ENCODE measurements at places on chromosomes 16 and 17.

GRCh38 chr16:87784812-87785211 is 19.0 kb upstream of the KLHDC4 start:
- no peak for DNase-seq

DNA sequence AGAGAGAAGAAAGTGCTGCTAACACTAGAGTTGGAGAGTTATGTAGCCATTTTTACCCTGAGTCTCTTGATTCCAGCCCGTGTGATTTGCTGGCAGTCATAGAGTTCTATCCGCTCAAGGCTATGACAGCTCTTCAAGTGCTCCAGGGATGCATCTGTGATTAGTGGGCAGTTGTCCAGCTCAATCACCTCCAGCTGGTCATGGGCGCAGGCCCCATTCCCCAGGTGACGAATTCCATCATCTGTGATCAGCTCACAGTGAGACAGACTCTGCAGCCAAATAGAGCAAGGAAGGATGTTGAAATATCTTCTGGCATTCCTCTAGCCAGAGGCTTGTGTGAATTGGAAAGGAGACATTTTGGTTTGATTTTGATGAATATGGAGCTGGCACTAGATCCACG is 38.4 kb upstream of the STAC2 start:
- DNase-seq = peak; percentile 74

GRCh38 chr17:76524598-76525512 is 12.7 kb downstream of the CYGB start:
- DNase-seq = peak; percentile 86

GRCh38 chr16:70588565-70588964 is 57.8 kb upstream of the IL34 start:
- DNase-seq = no peak

GRCh38 chr16:50252082-50252611 is 14.2 kb upstream of the ADCY7 start:
- no peak for DNase-seq

- DNase-seq = no peak
Observed at GRCh38 chr16:55991843-55992242, 116.7 kb upstream of the CES5A start.

DNA sequence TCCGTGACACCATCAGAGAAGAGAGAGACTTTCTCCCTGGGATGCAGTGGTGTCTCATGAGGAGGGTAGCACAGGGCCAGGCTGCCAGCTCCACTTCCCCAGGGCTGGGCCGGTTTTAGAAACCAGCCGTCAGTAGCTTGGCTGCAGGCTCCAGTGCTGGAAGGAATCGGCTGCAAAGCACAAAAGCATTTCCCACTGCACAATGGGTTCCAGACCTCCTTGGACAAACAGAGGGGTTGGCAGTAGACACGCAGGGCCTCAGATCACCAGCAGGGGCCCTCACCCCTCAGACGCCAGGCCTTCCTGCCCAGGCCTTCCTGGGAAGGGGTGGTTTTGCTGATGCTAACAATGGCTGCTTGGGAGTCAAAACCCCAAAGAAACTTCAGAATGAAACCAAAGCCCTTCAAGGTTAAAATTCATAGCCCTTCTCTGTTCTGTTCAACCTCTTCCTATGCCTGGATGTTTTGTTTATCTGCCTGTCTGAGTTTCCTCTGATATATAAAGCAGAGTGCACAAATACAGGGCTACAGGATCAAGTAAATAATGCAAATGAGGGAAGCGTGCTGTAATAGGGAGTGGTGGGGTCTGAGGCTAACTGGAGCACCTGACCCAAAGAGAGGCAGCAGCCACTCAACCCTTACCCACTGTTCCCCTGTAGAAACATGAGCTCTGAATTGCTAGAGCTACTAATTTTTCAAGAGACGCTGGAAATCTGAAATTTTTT is 26.2 kb downstream of the TEKT5 start:
- DNase-seq = peak; percentile 35

GRCh38 chr17:17076066-17076465 is 33.8 kb downstream of the MPRIP start:
- DNase-seq = no peak

- no peak for DNase-seq
Observed at GRCh38 chr17:77604301-77604972, 354.1 kb upstream of the TNRC6C start.

GRCh38 chr17:17757391-17757791 is 76.1 kb downstream of the RAI1 start:
- no peak for DNase-seq

DNA sequence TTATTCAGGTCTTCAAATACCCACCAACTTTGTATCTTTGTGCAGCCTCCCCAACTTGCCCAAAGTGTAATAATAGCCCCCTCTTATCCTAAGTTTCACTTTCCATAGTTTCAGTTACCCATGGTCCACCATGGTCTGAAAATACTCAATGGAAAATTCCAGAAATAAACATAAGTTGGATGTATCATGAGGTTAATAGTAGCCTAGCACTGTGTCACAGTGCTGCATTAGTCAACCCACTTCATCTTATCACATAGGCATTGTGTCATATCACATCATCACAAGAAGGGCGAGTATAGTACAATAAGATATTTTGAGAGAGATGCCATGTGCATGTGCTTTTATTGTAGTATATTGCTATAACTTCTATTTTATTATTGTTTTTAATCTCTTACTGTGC is 21.9 kb downstream of the OMG start:
- no peak for DNase-seq

- peak; percentile 77 for DNase-seq
Observed at GRCh38 chr16:56332464-56333079, 92.8 kb downstream of the AMFR start.

DNA sequence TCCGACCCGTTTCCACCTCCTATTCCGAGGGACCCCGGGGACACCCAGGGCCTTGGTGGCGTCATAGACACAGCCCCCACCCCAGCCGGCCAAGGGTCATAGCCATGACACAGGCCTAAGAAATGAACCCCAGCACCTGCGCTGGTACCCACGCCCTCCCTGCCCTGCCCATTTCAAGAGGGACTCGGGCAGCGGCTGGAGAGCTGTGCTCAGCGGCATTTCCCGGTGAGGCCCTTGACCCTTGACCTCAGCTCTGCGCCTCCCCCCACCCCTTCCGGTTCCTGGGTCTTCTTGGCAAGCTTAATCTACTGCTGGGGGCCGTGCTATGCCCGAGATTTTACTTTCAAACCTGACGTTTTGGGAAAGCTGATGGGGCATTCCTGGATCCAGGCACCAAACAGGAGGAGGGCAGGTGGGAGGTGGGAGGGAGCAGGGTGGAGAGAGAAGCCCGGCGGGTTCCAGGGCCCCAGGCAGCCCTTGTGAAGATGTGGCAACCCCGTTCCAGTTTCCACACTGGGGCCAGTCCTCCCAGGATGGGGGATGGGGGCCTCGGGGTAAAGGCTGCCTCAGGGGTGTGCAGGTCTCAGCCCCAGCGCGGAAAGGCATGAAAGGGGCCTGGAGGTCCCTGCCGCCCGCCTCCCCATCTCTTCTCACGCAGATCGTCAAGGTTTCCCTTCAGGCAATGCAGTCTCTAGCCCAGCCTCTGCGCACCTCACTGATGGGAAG is at the start of gene SLC22A31:
SLC22A31 (minus strand) TSS at position 414 of the 726 bp plus-strand sequence; CDS start at position 378, 36 bp downstream.
- DNase-seq = no peak

DNA sequence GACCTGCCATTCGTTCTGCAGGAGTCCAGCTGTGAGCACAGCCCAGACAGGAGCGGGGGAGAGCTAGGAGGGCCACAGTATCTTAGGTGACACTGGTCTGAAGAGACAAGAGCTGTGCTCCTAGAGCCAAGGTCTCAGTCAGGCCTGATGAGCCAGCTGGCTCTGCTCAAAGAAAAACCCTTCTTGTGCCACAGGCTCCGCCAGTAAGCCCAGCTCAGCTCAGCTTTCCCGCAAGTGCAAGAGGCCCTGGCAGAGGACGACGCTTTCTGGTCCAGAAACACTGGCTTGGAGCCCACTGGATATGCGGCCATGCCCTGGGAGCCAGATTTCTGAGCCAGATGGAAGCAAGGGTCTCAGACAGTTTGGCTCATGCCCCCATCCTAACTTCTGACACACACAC is 23.9 kb downstream of the PEMT start:
- peak; percentile 87 for DNase-seq

DNA sequence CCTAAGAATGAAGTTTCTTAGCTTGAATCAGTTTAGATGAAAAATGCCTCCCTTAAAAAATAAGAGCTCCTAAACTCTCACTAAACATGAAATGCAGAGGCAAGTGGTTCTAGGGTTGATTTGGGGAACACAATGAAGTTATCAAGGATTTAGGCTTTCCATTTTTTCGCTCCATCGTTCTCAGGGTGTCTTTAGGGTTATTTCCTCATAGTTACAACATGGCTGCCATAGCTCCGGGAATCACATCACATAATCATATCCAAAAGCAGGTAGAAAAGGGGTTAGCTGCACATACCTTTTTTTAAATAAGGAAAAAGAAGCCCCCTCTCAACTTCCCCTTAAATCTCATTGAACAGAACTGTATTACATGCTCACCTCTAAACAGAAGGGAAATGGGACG is 21.4 kb downstream of the ZP2 start:
- DNase-seq = no peak

- DNase-seq = no peak
Observed at GRCh38 chr16:84724606-84725309, 25.0 kb downstream of the USP10 start.

GRCh38 chr17:17568772-17569195 is 22.7 kb downstream of the PEMT start:
- DNase-seq = peak; percentile 91

DNA sequence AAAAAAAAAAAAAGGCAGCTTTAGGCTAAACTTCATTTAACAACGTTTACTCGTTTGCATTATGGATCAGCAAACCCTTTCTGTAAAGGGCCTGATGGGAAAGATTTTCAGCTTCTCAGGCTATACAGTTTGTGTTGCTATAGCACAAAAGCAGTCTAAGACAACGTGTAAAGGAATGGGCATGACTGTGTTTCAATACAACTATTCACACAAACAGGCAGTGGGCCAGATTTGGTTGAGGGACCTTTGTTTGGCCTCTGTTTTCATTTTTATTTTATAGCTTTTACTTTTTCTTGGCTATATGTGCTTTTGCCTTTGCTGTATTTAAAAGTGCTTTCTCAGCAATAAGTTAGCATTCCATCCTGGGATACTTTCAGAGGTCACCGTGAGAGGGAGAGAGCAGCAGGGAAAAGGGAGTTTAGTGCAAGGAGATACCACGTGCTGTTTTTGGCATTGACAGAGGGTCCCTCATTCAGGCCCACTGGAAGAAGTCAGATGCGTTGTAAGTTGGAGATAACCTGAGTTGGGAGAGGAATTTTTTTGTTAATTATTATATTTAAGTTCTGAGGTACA is 335.6 kb downstream of the UTP18 start:
- DNase-seq = no peak

DNA sequence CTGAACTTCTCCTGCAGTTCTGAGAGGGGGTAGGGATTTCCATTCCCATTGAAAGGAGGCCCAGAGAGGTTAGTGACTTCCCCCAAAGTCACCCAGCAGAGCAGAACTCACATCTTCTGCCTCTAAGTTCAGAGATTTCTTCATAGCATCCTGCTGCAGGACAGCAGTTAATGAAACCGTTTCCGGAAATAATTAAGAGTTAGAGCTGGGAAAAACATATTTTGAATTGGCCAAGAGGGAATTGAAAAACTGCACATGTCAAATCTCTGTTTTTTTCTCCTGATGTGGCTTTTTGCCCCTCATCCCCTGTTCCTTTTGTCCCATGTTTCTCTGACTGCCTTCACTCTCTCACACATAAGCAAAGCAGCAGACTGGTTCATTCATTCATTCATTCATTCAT is 26.6 kb downstream of the ITPRIPL2 start:
- DNase-seq = no peak

GRCh38 chr17:48462946-48463345 is 32.9 kb upstream of the SKAP1 start:
- no peak for DNase-seq

GRCh38 chr16:81910366-81910885 is 100.8 kb downstream of the SDR42E1 start:
- DNase-seq = no peak

GRCh38 chr17:9292561-9292941 is 271.2 kb downstream of the NTN1 start:
- no peak for DNase-seq

DNA sequence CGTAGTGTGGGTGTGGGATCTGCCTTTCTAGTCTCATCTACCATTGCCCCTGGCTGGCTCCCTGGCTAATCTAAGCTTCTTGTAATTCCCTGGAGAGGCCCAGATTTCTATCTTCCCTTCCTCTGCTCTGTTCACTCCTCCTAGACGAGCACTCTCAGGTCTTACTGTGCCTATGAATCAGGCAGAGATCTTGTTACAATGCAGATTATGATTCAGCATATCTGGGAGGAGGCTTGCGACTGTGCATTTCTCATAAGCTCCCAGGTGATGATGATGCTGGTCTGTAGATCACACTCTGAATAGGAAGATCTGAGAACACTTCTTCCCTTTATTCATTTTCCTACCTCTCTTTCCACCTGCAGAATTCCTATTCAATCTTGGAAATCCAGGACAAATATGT is 200.1 kb downstream of the CBLN1 start:
- DNase-seq = no peak

DNA sequence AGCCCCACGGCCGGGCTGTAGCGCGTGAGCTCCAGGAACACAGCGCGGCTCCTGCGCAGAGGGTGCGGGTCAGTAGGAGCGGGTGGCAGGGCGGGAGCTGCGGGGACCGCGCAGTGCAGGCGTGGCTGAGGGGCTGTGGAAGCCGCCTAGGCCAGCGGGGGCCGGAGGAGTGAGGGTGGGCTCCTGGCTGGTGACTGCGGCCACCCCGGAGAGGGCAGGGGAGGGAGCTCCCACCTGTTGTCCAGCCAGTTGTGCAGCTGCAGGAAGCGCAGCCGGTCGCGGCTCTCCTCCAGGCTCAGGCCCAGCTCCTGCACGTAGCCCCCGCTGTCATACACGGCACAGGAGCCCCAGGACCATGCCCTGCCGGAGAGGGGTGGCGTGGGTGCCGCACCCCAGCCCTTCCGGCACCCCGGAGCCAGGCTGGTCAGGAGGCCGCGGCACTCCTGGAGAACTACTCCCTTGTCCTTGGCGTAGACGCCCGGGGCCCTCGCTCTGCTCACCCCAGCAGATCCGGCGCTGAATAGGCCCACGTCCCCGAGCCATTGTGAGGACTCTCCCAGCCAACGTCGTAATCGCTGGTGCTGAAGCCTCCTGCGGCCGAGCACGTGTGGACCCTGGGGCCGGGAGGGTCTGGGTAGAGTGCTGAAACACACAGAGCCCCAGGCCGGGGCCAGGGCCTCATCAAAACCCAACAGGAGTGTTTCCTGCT is 43.9 kb downstream of the TSC2 start:
- no peak for DNase-seq

DNA sequence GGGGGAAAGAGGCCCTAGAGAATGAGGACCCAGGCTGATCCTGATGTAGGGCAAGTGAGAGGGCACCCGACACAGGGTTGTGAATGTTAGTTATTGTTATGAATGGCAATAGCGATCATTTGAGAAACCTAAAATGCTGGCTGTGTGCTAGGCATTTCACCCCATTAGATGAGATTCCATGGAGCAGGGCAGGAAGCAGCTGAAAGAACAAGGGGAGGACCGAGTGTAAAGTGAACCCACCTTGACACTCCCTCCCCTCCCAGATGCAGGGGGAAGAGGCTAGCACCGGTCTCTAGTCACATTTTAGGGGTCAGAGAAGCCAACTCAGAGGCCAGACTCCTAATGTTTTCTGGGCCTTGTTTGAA is 553 bp upstream of the CORO6 start:
- no peak for DNase-seq

- DNase-seq = peak; percentile 62
Observed at GRCh38 chr17:62626719-62627218, 701 bp upstream of the MRC2 start.

- DNase-seq = no peak
Observed at GRCh38 chr17:72514321-72514861, 393.6 kb downstream of the SOX9 start.

- no peak for DNase-seq
Observed at GRCh38 chr17:4766201-4766600, 5.5 kb upstream of the TM4SF5 start.

GRCh38 chr17:7351665-7352502 is at the start of gene KCTD11:
Gene KCTD11, plus strand, starts transcription at chr17:7352162.
- DNase-seq = peak; percentile 97
